ENCODE measurements at places on chromosomes 5 and 9.

GRCh38 chr5:6550628-6551027 is 82.2 kb downstream of the NSUN2 start:
- no peak for DNase-seq

DNA sequence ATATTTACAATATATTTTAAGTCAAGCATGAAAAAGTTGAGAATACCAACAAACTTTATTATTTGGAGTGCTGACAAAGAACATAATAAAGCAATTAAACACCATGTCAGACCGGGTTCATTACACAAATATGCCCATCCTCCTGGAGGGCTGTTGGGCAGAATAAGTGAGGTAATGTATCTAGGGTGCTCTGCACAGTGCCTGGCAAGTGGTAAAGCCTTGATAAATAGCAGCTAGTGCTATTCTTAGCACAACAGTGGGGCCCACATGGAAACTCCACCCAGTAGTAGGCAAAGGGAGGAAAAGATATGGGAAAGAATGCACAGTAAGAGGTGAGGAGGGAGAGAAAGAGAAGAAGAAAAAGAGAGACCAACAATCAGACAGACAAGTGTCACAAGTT is 97.7 kb downstream of the SLC1A3 start:
- no peak for DNase-seq

- no peak for DNase-seq
Measured at GRCh38 chr5:138755084-138755748, 2.0 kb downstream of the CTNNA1 start.

DNA sequence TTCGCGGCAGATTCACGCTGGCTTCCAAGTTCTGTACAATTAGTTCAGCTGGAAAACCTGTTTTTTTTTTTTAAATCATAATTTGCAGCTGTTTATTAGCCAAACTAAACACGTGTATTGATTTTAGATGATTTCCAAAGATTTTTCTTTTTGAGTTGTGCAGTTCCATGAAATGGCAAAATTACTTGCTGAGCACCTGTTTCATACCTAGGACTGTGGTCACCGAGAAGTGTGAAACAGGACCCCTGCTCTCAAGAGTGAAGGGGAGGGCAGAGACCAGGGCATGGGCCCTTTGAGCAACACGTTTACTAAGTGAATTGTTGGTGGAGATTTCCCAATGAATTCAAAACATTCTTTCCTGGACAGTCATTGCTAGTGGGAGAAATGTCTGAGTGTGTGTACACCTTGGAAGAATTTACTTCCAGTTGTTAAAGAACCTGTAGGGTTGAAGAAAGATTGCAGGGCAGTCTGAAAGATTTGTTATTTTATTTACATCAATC is 688 bp downstream of the SNX24 start:
- DNase-seq: no peak

- DNase-seq: no peak
Measured at GRCh38 chr5:147911427-147911826, 5.1 kb upstream of the C5orf46 start.

DNA sequence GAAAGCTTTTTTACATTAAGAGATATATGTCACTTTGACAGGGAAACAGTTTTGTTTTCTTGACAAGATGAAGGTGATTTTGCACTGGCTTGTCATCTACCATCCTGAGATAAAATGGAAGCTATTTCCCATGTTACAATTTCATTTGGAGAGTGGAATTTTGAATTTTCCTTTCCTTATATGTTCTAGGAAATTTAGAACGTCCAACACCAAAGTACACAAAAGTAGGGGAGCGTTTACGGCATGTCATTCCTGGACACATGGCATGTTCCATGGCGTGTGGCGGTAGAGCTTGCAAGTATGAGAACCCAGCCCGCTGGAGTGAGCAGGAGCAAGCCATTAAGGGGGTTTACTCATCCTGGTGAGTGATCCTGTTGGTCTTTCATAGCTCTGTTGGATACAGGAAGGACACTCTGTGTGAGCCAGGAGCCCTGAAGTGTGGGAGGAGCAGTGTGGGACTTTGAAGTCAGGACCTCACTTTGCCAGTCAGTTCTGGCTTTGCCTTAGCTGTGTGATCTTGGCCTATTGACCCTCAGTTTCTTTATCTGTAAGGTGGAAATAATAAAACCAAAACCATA is 887 bp downstream of the PTPDC1 start:
- no peak for DNase-seq

DNA sequence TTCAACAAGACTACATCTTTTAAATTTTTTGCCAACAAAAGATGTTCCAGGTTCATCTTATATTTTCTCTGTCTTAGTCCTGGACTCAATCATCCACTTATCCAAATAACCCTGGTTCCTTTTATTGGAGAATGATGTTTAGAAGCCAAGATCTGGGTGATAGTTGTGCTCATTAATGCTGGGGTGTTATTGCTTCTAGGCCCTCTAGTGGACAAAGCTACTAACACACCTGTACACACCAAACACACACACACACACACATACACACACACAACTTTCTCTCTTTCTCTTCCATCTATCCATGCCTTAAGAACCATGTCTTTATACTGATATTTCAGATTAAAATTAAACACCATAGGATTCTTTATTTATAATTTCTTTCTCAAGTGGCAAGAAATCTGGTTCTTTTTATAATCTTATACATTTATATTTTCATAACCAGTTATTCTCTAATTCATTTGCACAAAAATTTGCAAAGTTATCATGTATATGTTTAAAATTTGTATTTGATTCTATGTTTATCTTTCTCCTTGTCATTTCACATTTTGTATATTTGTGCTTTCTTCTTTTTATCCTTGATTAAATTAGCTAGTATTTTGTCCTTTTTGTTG is 179.1 kb upstream of the SMIM23 start:
- no peak for DNase-seq

- DNase-seq: no peak
Measured at GRCh38 chr5:5381310-5381913, 41.1 kb upstream of the ICE1 start.

GRCh38 chr5:124909734-124910133 is 163.3 kb upstream of the ZNF608 start:
- DNase-seq: no peak

GRCh38 chr5:99179206-99179605 is 250.4 kb upstream of the CHD1 start:
- no peak for DNase-seq

GRCh38 chr5:36651761-36652685 is 45.6 kb downstream of the SLC1A3 start:
- DNase-seq: no peak

DNA sequence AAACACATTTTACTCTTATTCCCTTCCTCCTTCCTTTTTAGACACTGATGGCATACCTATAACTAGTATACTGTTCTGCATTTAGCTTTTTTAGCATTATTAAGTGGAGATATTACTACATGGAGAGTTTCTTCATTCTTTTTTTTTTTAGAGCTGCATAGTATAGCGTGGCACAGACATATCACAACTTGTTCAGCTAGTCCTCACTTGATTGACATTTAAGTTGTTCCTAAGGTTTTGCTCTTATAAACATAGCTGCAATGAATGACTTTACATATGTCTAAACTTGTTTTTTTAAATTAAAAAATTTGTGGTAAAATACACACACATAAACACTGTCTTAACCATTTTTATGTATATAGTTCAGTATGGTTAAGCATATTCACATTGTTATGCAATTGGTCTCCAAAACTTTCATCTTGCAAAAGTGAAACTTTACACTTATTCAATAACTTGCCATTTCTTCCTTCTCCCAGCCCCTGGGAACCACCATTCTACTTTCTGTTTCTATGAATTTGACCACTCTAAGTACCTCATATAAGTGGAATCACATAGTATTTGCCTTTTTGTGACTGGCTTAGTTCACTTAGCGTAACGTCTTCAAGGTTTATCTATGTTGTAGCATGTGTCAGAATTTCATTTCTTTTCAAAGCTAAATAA is 48.7 kb downstream of the ANKDD1B start:
- no peak for DNase-seq

- DNase-seq: no peak
Measured at GRCh38 chr9:20379804-20380225, 242.5 kb downstream of the MLLT3 start.

DNA sequence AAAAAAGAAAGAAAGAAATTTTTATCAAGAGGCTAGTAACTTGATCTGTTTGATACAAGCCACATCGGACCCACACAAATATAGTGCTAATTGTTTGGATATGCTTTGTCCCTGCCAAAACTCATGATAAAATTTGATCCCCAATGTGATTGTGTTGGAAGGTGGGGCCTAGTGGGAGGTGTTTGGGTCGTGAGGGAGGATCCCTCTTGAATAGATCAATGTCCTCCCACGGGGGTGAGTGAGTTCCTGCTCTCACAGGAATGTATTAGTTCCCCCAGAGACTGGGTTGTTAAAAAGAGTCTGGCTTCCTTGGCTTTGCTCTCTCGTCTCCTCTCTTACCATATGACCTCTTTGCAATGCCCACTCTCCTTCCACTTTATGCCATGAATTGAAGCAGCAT is 80.6 kb upstream of the CPLX2 start:
- DNase-seq: no peak

DNA sequence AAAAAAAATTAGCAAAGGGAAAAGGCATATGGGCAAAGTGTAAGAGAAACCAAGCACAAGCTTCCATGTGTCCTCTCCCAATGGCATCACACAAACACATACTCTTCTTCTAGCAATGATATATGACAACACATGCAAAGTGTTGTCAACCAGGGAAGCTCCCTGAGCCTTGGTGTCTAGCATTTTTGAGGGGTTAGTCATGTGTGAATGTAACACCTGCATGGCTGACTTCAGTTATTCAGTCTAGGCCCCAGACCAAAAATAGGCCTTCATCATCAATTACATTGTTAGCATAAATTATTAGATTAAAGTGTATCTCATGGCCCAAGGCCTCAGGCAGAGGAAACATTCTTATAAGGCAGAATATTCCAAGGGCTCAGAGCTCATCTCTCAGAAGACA is 450.0 kb downstream of the TLE1 start:
- no peak for DNase-seq

DNA sequence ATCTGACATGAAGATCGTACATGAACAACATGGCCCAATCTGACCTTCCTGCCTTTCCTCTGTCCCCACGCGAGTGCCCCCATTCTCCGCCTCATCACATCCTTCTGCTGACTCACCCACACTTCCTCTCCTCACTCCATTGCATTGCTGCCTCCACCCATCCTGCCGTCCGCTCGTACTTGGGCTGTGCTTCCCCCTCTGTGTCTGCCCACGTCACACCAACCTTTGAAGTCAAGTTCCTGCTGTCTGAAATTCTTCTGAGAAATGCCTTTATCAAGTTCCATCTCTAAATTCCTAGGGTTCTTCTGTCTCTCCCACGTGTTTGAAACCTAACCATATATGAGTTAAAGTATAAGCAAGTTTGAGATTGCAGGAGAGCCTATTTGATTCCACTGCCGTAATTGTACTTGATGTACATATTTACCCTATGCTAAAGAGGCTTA is 18.0 kb upstream of the STARD4 start:
- peak; percentile 77 for DNase-seq

DNA sequence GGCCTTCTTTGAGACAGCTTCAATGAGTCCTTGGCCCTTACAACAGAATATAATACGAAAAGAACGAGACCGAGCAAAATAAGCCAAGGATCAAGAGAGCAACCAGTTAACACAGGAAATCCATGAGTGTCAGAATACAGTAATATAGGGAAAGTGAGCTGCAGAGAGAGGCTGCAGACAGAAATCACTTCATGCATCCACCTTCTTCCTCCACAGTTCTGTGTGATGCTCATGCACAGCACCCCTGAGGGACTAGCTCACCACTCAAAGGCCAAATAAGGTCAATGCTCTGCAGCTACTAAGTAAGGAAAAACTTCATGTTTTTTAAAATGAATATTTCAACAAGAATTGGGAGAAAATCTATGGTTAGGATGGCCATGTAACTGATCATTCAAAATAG is 257.1 kb downstream of the MCTP1 start:
- no peak for DNase-seq

DNA sequence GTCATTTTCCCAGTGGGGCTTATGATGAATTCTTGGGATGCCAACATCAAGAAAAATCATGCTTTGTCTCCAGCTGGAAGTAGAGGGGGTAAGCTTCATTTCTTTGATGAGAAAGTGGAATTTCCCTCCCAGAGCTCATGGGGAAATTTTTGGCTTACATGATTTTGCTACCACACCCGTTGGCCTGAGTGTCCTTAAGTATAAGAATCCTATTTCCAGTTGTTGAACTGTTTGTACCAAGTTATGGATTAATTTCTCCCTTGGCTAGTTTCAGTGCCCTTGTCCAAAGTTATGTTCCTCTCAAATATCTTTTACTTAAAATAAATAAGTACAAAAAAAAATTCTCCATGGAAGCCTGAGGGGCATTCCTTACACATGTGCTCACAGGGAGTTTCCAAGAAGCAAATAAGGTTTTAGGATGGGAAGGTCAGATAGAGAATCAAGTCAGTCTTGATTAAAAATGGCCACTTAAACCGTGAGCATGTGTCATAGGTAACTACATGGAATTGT is 82.3 kb downstream of the PTCD2 start:
- no peak for DNase-seq

GRCh38 chr5:78768781-78769380 is 120.3 kb upstream of the LHFPL2 start:
- no peak for DNase-seq

DNA sequence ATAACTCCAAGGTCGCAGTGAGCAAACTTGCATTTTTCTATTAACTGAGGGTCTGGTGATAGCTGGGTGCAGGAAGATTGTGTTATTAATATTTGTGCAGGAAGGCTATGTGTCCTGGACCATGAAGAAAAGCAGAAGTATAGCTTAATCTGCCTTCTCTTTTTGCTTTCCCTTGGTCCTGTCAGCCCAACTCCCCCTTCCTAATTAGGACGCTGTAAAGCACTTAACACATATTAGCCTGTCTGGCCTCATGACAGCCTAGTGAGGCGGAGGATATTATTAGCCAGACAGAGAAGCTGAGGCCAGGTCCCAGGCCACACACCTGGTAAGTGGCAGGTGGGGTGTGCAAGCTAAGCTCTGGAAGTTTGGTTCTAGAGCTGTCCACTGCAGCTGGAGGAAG is 29.5 kb downstream of the SLC46A2 start:
- DNase-seq: no peak

DNA sequence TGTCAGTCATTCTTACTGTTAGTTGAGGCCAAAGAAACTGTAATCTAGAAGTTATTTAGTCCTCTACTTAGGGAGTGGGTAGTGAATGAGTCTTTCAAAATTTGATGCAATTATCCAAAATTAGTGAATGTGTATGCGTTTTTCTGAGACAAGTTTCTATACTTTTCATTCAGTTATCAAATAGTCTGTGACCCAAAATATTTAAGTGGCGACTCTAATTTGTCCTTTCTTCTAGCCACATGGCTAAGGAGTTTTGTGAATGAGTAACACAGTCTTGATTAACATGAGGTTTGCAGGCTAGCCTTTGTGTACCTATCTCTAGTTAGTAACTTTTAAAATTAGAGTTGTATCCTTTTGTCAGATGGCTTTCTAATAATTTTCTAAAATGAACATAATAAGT is 45.6 kb downstream of the COMMD10 start:
- no peak for DNase-seq

DNA sequence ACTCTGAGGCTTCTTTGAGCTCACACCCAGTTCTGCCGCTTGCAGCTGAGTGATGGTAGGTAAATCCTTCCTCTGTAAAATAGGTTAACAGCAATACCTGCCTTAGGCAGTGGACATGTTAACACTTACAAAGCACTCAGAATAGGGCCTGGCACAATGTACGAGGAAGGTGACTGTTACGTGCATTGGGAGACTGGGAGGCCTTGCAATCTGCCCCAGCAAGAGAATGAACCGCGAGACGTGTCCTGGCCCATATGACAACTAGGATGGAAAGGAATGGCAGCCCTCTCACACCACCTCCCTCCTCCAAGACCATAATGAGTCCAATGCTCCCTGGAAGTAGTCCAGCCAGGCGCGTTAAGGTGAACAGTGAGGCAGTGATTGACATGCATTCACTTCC is 23.1 kb upstream of the AKNA start:
- DNase-seq: no peak
